ENCODE measurements at places on chromosomes 5 and 9.

- DNase-seq, result peak; percentile 58
Measured at GRCh38 chr9:13033959-13034693, 245.4 kb downstream of the MPDZ start.

DNA sequence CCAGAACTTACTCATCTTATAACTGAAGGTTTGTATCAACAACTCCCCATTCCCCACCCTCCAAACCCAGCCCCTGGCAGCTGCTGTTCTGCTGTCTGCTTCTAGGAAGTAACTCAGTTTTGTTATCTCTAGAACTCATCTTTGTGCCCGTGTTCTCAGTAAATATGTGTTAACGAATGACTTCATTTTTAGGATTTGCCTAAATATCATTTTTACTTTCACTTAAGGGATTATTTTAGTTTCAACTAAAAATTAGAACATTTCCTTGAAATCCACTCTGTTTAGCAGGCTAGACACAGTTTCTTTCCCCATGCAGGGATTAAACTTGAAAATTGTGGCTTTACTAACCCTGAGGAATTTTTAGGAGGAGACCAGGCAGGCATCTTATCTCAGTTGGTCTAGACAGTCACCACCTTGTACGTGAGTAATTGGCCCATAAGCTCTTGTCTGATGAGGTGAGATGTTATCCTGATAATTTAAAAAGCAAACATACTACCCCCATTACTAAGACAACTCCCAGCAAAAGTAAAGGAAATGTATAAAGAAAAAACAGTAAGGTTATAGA, 68.2 kb upstream of the TNFAIP8 start:
- no peak for DNase-seq

DNA sequence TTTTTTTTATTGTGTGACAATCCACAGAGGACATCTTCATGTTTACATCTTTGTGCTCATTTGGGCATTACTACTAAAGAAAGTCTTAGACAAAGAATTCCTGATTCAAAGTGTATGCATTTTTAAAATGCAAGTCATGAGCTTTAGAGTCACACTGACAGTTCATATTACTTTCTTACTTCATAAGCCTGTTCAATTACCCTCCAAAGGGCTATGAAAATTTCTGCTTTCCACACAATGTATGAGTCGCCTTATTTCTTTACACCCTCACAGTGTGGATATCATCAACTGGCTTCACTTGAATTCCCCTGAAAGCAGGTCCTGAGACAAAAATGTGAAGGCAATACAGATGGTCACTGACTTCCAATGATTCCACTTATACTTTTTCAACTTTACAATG, 280.4 kb upstream of the PTGER4 start:
- DNase-seq, result no peak

- no peak for DNase-seq
Measured at GRCh38 chr5:165030971-165031370, 1525.6 kb downstream of the MAT2B start.

DNA sequence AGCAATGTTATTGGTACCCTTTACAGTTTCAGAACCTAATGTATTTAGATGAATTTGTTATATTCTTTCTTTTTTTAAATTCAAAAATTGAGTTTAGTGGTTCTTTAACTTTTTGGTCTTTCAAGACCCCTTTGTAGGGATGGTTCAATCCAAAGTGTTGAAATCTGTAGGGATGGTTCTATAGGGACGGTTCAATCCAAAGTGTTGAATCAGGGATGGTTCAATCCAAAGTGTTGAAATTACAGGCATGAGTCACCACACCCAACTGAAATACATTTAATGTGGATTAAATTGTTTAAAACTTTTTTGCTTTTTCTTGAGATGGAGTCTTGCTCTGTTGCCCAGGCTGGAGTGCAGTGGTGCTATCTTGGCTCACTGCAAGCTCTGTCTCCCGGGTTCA, 30.6 kb downstream of the SNX2 start:
- no peak for DNase-seq

DNA sequence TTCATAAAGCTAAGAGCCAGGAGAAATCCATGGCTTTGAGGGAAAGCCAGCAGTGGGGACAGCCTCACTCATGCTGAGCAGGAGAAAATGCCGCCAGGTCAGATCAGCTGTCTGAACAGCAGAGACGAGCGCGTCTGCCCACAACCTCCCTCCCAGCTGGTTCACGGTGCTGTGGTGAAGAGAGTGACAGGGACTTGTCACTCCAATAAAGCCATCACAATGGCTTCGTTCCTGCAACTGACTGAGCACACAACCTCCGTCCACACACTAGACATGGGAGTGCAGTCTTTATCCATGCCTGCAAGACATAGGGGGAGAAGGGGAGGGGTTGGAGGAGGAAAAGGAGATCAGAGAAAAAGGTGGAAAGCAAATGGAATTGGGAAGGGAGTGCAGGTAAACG, 206.9 kb downstream of the GABBR2 start:
- no peak for DNase-seq

- DNase-seq, result no peak
Measured at GRCh38 chr5:129781594-129781993, 33.7 kb downstream of the MINAR2 start.

DNA sequence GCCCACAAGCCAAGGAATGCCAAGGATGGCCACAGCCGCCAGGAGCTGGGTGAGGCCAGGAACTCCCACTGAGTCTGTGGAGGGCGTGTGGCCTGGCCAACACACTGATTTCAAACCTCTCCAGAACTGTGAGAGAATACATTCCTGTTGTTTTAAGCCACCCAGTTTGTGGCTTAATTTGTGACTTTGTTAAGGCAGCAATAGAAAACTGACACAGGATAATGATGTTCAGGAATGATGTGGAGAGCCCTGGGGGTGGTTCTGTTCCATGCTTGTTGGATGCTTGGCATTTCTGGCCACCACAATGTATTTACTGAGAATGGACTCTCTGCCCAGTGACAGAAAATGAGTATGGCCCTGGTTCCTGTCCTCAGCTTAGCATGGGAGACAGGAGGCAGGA, 82.8 kb downstream of the DAP start:
- DNase-seq, result no peak

- no peak for DNase-seq
Measured at GRCh38 chr5:100746730-100747129, 156.4 kb downstream of the ST8SIA4 start.

- DNase-seq, result no peak
Measured at GRCh38 chr5:177220576-177220975, 82.9 kb downstream of the RAB24 start.

GRCh38 chr5:151144275-151144674, 13.3 kb downstream of the ANXA6 start:
- DNase-seq, result no peak

DNA sequence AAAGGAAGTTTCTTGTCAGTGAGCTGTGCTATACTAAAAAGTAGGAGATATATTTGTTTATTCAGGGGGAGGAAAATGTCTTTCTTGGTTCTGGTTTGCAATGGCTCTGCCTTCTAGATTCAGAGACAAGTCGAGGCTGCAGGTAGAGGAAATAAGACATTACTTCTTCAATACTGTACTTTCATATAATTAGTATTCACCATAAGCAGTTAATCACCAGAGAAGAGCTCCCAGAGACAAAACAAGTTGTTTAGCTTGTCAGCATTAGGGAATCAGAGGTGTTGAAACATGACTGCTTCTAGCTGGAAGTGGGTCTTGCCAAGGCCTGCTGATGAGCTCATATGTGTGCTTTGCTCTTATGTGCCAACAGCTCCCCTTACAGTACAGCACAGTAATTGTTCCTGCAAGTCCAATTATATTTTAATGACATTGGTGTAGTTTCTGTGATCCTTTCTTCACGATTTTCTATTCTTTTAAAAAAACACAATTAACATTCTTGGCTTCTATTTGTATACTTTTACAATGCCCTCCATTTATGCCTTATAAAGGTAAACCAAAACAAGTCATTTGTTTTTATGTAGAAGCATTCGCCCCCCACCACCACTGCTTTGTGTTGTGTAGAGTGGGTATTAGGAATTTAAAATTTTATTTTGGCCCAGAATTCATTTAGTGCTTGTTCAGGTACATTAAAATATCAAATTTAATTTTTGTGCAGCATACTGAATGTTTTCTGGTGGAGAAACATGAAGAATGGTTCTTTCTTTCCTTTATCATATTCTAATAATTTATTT, 112.2 kb downstream of the RPS23 start:
- peak; percentile 85 for DNase-seq

GRCh38 chr9:98558575-98558974, 150.2 kb downstream of the GABBR2 start:
- no peak for DNase-seq

- no peak for DNase-seq
Measured at GRCh38 chr9:88494983-88495721, 39.8 kb upstream of the NXNL2 start.

GRCh38 chr9:2060424-2060823, 45.3 kb downstream of the SMARCA2 start:
- DNase-seq, result peak; percentile 44

- DNase-seq, result no peak
Measured at GRCh38 chr5:94793816-94794198, 175.3 kb downstream of the SLF1 start.

DNA sequence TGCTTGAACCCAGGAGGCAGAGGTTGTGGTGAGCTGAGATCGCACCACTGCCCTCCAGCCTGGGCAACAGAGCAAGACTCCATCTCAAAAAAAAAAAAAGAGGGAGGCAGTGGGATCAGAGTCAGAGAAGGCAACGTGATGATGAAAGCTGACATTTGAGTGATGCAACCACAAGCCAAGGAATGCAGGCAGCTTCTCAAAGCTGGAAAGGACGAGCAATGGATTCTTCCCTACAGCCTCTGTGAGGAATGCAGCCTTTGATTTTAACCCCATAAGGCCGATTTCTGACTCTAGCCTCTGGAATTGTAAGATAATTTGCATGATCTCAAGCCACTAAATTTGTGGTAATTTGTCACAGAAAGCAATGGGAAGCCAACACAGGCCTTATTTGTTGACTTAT, 9.8 kb downstream of the TGFBI start:
- no peak for DNase-seq

GRCh38 chr9:81132796-81133195, 556.6 kb downstream of the TLE1 start:
- no peak for DNase-seq

DNA sequence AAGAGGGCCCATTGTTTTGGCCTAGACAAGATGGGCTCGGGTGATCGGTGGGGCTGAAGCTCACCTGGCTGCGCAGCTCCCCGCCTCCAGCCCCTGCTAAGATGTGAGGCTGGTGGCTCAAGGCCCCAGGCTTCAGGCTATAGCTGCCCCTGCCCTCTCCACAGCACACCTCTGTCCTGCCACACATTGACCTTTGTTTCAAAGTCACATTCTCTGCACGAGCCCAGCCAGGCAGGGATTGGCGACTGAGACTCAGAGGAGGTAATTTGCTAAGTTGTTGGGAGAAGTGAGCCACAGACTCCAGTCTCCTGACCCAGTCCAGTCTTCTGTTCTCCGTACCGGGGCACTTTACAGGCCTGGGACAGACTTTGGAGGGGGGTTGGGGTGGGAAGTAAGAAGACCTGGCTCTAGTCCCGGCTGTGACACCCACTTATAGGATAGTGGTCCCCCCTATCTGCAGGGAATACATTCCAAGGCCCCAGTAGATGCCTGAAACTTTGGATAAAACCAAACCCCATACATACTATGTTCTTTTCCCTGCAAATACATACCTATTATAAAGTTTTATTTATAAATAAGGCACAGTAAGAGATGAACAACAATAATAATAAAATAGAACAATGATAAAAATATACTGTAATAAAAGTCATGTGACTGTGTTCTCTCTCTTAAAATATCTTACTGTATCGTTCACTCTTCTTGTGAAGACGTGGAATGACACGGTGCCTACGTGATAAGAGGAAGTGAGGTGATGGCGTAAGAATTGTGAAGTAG, 13.3 kb downstream of the PDGFRB start:
- DNase-seq, result no peak

- DNase-seq, result peak; percentile 80
Measured at GRCh38 chr9:98796364-98797101, at the start of gene ANKS6. Gene ANKS6, minus strand, starts transcription at chr9:98796555. Its CDS starts 64 bp downstream, at chr9:98796491.

GRCh38 chr5:150630461-150631325, 9.8 kb upstream of the SYNPO start:
- DNase-seq, result no peak

GRCh38 chr5:4939042-4939781, 200.9 kb upstream of the ADAMTS16 start:
- no peak for DNase-seq

DNA sequence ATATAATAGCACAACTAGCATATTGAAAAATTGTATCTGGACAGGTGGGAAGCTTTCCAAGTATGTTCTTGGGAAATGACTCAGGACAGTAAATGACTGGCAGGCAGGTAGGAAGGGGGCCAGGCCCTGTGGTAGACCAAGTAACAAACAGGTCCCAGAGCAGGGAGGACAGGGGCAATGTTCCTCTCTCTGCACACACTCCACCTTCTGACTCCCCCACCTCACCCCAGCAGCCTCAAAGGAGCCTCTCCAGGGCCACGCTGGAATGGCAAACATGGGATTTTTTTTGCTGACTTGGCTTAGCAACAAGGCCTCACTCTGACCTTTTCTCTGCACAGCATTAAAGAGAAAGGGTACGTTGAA, 31.1 kb upstream of the IQGAP2 start:
- no peak for DNase-seq

DNA sequence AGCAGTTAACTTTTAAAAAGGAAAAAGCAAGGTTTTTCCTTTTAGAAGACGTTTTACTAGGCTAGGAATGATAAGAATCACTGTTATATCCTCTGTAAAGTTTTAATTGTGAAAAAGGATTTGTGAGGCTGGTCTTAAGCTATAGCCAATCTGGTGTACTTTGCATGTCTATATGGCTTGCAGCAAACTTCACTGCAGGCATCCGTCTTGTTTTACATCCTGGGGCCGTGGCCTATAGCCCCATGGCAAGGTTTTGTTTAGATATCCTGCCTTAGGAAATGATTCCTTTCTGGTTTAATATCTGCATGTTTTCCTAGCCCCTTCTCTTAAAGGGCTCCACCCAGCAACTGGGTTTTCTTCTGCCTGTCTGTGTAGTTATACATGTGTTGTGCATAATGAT, 272.8 kb downstream of the ICE1 start:
- DNase-seq, result no peak

- DNase-seq, result no peak
Measured at GRCh38 chr9:133490865-133491655, 12.2 kb upstream of the SLC2A6 start.

- no peak for DNase-seq
Measured at GRCh38 chr9:119789987-119790386, 420.8 kb upstream of the BRINP1 start.

GRCh38 chr9:135848341-135849047, 58.9 kb downstream of the CAMSAP1 start:
- no peak for DNase-seq

- peak; percentile 91 for DNase-seq
Measured at GRCh38 chr9:136949817-136950655, 2.0 kb upstream of the LCN12 start.
